ENCODE measurements at places on chromosomes 7 and 10.

DNA sequence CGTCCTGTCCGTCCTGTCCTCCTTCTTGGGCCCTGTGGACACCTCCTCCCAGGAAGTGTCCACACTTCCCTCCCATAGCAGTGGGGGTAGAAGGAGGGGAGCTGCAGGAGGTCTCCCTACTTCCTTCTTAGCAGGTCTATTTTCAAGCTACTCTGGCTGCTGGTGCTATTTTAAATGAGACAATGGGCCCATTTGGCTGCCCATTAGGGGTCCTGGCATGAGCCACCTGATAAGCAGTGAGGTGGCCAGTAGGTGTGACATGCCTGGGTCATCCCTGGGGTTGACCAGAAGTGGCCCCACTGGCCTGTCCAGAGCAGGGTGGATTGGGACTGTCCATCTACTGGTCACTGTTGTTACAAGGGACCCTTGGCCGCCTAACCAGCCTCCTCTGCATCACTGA is 75.2 kb downstream of the COL13A1 start:
- no peak for DNase-seq

DNA sequence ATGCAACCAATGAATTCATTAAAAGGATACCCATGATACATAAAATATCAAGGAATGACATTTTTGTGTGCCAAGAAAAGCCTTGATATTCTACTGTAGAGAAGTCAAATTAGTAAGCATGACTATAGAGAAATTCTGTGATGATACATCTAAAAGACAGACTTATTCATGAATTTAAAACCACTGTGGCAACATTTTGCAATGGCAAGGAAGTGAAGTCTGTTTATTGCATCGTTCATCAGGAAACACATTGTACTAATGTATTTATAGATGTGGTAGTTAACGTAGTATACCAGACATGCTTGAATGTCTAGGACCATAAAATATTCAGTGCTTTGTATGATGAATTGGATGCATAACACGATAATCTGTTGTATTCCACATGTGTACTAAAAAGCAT is 9.3 kb upstream of the CLEC5A start:
- DNase-seq = no peak

- DNase-seq = no peak
These were observed 5.9 kb downstream of the VPS41 start for GRCh38 chr7:38903057-38903456.

DNA sequence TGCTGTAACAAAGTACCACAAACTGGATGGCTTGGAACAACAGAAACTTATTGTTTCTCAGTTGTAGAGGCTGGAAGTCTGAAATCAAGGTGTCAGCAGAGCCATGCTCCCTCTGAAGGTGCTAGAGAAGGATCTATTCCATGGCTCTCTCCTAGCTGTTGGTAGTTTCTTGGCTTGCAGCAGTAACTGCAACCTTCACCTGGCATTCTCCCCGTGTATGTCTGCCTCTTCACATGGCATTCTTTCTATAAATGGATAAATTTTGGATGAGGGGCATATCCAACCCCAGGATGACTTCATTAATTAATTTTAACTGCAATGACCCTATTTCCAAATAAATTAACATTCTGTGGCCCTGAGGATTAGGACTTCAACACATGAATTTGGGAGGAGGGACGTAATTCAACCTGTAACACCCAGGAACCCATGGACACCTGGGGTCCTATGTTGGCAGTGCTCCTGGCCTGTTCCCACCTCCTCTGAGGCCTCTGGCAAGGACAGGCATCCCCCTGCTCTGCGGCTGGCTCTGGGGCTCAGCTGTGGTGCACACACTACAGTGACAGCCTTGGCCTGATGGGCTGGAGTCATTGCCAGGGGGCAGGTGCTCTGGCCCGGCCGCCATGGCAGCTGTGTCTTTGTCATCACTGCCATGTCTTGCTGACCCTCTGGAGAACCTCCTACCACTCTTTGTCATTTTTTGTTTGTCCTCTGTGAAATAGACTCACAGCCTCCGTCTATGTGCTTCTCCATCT is 30.8 kb downstream of the LSMEM1 start:
- DNase-seq = no peak

DNA sequence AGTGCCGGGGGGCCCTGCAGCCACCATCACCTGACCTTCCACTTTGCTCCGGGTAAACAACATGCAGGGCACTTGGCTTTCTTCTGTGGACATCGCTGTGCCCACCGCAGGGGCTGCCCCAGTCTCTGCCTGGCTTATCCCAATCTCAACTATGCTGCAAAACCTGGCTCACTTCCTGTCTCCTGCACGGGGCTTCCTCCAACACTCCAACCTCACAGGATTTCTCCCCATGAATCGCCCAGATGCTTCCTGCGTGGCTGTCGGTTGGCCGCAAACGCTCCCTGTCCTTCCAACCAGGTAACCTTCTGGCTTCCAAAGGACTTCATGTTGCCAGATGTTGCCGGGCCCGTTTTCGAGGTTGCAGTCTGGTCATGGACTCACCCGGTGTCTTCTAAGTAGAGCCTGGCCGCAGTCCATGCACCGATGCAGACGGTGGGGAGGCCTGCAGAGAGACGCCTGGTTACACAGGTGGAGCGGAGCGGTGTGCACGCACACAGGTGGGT is 109.0 kb downstream of the VIPR2 start:
- DNase-seq = no peak

DNA sequence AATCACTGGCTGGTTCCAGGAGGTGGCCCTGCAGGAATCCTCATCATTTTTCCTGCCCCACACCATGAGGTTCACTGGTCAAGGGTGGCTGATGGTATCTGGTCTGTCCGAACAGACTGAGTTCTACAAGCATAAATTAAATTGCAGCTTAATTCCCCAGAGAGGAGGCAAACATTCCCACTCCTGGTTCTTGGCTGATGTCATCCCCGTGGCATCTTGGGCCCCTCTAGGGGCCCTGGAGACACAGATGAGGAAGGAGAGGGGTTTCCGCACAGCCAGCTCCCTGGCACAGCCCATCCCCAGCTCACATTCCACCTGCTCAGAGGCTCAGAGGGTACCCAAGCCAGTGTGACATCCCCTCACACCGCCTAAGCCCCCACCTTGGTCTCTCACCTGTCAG is 5.3 kb upstream of the KLRG2 start:
- no peak for DNase-seq

GRCh38 chr10:70619271-70620019 is 16.9 kb upstream of the PRF1 start:
- DNase-seq = no peak

- no peak for DNase-seq
These were observed 23.5 kb downstream of the POLL start for GRCh38 chr10:101564490-101564991.

DNA sequence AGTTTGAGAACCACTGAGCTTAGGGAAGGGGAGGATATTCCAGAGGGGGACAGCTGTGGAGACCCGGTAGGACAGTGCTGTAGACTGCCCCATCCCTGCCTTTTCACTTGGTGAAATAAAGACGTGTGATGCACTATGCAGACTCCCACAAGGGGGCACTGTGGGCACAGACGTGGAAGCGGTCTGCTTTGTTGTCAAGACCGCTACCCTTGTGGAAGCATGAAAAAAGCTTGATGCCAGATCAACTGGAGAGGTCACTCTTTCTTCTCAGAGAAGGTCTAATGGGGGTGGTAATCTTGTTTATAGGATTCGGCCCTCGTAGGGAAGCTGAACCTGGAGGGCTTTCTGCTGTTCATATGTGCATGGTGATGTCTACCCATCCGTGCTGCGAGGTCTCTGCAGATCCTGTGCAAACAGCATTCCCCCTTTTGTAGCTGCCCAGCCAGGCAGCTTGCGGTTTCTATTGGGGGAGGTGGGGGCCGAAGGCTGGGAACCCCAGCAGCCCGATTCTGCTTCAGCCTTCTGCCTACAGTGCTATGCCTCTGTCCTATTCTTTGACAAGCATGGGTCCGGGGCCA is 13.7 kb downstream of the RPS24 start:
- peak; percentile 68 for DNase-seq

DNA sequence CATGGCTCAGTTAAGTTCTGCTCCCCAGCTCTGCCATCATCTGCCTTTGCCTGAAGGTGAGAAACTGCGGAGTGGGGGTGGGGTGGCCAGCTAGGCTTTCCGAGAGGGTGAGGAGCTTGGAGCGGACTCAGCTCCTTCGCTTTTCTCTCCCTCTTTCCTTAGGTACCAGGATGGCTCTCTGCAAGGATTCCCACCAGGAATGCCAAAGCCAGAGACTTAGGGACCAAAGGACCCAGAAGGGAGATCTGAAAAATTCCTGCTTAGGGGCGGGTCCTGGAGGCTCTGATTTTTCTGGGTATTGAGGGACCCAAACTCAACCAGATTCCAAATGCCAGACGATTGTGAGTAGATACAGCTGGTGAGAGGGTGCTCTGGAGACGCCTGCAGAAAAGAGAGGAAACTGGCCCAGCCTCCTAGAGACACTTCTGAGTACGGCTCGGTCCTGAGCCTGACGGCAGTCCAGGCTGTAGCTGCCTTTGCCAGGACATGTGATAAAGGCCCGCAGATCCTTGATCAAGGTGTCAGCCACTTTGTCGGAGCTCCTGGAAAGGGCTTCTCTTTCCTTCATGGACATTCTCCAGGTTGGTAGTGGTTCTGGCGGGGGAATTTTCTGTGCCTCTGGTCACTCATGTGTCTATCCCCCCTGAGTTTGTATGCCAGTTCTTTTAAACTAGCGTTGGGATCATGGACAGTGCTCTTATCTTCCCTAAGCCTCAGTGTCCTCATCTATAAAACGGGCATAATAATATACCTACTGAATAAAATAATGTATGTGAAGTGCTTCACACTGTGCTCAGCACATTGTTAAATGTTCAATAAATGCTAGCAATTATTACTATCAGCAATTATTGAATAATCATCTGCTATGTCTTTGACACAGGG is 42.5 kb upstream of the BTRC start:
- no peak for DNase-seq

- DNase-seq = no peak
These were observed 9.8 kb downstream of the RHBDD2 start for GRCh38 chr7:75888464-75889222.

DNA sequence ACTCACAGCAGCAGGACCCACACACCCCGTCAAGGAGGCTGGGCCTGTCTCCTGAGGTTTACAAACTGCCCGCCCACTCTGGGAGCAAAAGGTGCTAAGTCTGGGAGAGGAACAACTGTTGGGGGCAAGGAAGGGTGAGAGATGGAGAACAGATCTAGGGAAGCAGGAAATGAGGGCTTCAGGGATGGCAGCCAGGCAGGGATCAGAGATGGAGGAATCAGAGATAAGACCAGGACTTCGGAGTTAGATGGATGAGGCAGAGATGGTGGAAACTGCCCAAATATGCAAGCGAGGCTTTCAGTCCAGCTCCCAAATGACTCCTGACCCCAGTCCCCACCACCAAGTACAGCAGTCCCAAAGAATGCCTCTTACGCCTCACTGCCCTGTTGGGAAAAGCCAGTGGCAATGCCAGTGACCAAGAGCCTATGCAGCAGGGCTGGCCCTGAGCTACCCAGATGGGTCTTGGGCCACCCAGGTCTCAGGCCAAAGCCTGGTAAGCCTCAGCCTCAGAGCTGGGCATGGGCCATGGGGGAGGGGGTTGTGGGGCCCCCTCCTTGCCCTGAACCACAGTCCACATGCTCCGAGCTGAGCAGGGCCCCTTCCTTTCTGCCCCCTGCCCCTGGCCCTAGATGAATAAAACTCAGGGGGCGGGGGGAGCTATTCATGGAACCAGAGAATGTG is 39.5 kb upstream of the SLF2 start:
- DNase-seq = no peak

- no peak for DNase-seq
These were observed 34.7 kb upstream of the SLC35B4 start for GRCh38 chr7:134351424-134351823.

DNA sequence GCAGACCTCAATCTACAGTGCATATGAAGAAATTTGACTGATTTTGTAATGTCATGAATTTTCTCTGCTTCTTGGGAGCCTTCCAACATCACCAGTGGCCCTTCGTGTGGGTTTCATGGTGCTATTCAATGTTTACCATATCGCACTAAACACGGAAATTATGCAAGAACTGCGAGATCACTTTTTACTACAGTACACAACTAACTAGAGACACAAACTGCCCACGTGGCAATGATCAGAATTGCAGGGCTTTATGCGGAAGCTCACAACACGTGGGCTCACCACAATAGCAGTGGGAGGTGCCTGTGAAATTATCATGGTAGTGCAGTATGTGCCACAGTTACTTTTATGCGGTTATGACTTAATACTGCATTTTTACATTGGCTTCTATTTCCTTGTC is 449.7 kb upstream of the KLF6 start:
- DNase-seq = no peak

- DNase-seq = no peak
These were observed 50.1 kb upstream of the RASGEF1A start for GRCh38 chr10:43316988-43317387.

DNA sequence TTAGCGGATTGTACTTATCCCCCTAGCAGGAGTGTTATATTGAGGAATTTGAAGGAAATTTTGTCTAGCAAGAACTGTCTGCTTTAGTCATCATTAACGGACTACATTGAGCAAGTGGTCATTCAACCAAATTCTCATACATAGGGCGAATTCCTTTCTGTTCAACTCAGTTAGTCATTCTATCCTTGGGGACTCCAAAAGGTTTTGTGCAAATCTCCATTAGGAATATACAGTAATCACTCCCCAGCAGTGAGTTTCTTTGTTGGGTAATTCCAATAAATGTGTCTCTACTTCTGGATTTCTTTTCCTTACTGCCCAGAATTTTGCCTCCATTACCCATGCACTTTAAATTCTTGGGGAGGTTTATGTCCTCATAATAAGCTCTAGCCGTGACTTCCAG is 51.1 kb downstream of the EPDR1 start:
- no peak for DNase-seq

DNA sequence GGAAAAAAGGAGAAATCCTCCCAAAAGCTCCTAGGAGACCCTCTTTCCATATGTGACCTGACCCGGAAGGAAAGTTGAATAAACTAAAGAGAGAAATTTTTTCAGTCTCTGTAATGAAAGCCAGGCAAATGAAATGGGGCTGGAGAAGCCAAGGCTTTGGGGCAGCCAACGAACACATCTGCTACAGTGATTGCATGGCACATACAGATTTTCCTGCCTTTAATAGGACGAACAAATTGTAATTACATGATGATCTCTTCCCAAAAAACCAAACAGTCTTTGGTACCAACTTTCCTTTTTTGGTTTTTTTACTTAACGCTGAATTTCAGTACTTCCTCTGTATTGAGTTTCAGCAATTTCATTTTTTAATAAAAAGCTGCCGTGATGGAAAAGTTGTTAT is 23.5 kb upstream of the PTN start:
- DNase-seq = no peak

GRCh38 chr10:47354165-47354564 is 6.0 kb downstream of the RBP3 start:
- DNase-seq = no peak

GRCh38 chr7:22268884-22269421 is 88.0 kb downstream of the RAPGEF5 start:
- DNase-seq = no peak

DNA sequence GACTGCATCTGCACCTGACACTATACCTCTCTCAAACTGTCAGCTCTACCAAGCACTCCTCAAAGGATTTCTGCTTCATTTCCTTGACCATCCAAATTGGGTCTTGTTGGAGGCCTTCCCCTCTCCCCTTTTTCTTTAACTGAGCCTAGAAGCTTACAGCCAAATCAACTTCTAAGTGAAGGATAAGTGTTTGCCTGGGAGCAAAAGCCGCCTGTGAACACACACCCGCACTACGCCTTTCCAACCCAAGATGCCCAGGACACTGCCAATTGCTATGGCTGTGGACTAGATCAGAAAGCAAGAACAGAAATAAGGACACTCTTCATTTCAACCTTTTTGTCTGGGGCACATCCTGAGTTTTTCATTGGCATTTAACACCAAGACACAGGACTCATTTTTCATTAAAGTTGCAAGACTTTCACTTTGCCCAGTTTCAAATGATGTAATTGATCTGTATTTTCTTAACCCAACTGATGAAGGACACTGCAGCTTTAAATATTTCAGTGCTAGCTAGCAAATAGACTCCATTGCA is 52.8 kb downstream of the CPEB3 start:
- DNase-seq = no peak

Data from T follicular helper cell (primary cell).